ENCODE measurements at places on chromosomes 2 and 18.
A peak's percentile ranks its signal among the peaks of the same experiment; 100 is the strongest.

GRCh38 chr2:213238753-213239495 is 45.3 kb upstream of the SPAG16 start:
- DNase-seq: no peak

DNA sequence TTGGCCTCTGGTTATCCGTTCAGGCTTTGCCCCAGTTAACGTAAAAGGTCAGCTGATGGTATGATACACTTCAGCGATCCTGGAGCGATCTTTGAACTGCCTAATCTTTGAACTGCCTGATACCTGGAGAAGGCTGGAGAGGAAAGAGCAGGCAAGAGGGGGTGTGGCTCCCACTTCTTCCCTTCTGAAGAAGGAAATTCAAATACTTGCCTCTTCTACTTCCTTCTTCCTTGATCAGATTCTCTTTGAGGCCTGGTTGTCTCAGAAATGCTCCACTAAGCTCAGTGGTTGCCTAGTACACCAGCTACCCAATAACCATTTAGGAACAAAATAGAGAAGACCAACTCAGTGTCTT is 619 bp downstream of the GALM start:
- DNase-seq: no peak

GRCh38 chr2:155643056-155643775 is 689.3 kb downstream of the NR4A2 start:
- DNase-seq: no peak

GRCh38 chr2:113850687-113851086 is 39.2 kb upstream of the ACTR3 start:
- DNase-seq: no peak

DNA sequence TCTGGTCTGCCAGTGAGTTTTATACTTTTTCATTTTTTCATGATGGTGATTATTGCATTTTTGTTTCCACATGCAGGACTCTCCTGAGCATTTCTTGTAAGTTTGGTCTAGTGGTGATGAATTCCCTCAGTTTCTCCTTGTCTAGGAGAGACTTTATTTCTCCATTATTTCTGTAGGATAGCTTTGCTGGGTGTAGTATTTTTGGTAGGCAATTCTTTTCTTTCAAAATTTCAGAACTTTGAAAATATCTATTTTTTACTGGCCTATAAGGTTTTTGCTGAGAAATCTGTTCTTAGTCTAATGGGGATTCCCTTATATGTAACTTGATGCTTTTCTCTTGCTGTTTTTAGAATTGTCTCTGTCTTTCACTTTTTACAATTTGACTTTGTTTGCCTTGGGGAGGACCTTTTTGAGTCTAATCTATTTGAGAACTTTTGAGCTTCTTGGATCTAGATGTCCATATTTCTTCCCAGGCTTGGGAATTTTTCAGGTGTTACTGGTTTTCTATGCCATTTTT is 149.1 kb downstream of the UBR3 start:
- DNase-seq: no peak

DNA sequence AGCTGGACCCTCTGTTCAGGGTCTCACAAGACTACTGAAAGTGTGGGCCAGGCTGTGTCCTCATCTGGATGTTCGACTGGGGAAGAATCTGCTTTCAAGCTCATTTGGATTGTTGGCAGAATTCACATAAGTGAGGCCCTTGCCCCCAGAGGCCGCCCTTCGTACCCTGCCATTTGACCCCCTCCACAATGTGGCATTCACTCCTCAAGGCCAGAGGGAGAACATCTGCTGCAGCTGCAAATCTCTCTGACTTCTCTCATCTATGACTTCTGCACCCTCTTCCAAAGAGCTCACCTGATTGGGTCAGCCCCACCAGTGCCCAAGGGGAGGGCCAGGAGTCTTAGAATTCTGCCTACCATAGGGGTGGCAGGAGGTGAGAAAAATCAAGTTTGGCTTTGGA is 3.9 kb upstream of the CNDP2 start:
- DNase-seq: no peak

DNA sequence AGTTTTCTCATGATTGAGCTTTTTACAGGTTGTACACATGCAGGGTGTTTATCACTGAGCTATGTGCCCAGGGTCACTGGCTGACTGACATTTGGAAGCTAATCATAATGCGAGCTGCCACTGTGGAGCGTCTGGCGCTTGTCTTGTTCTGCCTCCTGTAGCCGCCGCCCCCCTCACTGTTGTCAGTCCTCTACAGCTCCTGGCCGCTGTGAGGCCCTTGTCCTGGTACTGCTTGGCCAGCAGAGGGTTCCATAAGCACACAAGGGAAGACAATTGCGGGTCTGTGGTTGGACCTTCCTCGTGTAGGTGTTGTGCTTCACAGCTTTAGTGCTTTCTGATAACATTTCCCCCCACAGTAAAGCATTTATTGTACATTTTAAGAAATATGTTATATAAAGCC is 105.6 kb upstream of the LDLRAD4 start:
- no peak for DNase-seq

DNA sequence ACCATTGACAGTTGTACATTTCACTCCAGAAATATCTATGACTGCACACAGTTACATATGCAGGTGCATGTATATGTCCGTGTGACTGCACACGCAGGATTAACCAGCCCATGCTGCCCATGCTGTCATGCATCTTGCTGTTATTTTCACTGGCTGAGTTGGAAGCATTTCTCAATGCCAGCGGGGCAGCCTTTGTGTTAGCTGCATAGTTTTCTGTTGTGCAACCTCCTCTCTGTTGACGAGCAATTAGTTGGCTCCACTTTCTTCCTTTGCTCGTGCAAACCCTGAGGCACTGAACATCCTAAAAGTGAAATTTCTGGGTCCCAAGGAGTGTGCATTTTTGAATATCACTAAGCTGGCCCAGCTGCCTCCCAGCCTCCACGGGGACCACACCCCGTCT is 133.4 kb upstream of the GLI2 start:
- no peak for DNase-seq

DNA sequence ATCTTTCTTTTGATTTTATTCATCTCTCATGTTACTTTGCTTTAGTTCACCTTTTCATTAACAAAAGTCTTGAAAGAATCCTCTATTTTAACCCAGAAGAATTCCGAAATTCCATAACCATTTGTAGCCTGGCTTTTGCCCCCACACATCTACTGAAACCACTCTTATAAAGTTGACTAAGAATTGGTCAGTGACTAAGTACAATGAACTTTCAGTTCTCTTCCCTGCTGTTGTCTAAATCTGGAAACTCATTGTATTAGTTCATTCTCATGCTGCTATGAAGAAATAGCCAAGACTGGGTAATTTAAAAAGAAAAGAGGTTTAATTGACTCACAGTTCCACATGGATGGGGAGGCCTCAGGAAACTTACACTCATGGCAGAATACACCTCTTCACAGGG is 49.9 kb upstream of the PNPT1 start:
- no peak for DNase-seq

DNA sequence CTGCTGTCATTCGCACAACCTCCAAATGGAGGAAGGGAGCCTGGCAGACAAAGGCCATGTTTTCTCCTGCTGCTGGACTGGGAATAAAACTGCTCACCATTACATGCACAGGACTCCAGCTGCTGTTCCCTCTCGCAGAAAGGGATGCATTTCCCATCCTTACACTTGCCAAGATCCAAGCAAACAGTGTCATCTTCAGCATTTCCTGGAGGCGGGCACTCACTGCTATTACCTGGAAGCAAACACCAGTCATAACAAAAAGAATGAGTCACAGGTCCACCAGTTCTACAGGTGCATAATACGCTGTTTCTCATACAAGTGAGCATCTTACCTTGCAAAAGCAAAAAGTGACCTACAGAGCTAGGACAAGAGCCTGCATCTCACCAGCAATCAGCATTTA is 22.7 kb downstream of the IAH1 start:
- no peak for DNase-seq

GRCh38 chr2:126644630-126645191 is 11.2 kb upstream of the GYPC start:
- DNase-seq: no peak

- no peak for DNase-seq
Measured at GRCh38 chr2:25310965-25311864, 30.5 kb downstream of the DNMT3A start.

DNA sequence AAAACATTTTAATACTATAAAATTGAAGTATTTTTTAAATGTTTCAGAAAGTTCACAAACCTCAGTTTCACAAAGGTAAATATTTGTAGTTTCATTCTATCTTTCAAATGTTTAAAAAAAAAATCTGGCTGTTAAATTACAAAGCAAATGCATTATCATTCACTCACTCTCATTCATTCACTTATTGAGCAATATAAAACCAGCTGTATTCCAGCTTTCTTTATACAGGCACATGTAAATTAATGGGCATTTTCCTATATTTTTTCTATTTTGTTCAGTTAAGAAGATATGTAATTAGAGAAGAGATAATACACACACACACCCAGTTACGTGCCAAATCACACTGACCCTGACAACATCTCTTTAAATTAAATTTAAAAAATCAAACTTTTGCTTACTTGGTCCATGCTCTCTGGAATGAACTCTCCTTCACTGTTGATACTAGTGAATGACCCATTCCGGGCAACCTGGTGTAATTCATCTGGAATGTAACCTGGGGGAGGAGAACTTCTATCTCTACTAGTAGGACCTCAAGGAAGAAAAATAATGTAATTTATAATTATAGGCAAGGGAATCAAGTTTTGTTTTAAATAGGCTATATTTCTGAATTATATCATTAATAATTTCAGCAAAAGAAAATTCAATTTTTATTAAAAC is 32.5 kb upstream of the ERCC3 start:
- no peak for DNase-seq

DNA sequence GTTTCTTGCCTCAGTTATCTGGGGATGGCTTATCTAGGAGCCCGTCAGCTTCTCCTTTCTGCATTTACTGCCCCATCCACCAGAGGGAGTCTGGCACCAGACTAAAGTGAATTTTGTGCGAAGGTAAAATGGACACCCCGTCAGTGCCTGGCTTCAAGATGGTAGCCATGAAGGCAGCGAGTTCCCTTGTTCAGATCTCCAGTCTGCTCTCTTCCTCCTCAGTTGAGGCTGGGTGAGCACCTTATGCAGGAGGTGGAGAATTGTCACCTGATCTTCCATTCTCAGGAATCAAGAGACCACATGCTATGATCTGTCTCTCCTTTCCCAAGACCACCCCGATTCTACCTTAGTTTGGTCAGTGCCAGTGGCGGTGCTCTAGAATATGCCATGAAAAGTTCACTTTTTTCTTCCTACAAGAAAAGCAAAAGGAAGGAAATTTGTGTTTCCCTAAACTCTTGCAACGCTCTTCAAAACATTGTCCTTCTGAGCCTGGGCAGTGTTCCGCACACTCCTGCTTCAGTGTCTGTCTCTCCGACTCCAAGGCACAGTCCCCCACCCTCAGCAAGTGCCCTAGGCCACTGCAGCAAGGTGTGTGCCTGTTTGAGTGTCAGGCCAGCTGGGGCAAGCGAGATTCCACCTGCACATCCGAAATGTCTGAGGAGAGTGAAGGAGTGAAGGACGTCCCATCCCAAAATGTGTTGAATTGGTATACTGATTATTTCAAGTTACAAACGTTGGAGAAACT is 168.6 kb downstream of the SS18 start:
- DNase-seq: no peak

GRCh38 chr2:50535971-50536759 is 495.8 kb downstream of the NRXN1 start:
- no peak for DNase-seq

DNA sequence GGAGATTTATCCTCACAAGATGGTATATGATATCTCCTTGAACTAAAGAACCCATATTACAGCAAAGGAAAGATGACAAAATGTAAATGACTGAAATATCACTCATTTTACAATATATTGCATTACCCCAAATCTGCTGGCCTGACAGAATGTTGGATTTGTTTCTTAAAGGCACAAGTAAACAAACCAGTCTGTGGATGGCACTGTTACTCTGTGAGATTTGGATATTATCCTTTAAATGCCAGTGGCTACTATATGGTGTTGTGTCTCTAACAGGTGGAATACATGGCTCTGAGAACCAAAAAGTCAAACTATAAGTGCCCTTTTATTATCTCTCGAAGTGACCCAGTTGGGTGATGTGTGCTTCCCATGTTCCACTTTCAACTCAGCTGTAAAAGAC is 125.7 kb downstream of the PDE1A start:
- no peak for DNase-seq

DNA sequence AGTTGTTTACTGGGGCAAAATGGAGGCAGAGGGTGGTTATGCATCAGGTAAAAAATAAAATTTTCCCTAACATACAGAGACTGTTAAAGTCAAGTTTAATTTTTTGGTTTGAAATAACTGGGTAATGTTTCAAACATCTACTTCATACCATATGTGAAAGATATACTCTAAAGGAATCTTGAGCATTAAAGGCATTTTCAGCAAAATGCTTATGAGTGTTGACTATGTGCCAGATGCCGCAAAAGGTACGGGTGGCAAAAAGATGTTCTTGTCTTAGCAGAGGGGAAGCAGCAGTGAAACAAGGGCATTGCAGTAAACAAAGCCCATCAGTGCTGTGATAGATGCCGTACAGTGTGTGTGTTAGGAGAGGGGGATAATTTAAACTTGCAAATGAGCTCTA is 263.1 kb upstream of the ID2 start:
- DNase-seq: no peak

DNA sequence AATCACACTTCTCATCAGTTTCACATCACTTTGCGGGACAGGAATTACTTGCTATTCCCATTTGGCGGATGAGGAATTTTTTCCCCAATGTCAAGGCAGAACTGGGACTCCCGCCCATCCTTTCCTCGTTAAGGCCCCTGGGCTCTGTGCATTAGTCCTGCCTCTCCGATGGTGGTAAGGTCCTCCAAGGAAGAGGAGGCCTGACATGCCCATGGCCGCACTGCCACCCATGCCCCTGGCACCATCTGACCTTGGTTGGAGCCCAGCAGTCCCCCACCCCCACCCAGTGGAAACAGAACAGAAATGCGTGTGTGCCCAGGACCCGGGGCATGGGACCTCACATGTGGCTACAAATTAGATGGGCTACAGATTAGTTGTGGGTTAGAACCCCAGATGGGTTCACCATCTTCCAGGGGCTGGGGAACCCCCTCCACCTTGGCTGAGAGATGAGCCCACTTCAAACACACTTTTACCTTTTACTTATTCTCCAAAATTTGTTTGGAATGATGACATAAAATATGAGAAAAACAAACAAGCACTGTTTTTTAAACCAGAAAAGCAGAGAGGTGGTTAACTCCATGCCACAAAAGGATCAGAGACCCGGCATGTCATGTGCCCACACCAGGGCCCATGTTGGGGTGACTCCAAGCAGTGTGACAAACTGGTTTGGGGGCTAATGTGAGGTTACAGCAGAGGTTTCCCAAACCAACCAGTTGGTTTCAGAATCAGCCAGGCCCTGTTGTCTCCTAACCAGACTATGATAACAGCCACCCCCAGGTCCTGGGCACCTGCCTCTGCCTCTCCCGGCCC is 11.0 kb upstream of the DUSP2 start:
- peak; percentile 45 for DNase-seq

- DNase-seq: no peak
Measured at GRCh38 chr2:71671895-71672825, 218.8 kb downstream of the DYSF start.

DNA sequence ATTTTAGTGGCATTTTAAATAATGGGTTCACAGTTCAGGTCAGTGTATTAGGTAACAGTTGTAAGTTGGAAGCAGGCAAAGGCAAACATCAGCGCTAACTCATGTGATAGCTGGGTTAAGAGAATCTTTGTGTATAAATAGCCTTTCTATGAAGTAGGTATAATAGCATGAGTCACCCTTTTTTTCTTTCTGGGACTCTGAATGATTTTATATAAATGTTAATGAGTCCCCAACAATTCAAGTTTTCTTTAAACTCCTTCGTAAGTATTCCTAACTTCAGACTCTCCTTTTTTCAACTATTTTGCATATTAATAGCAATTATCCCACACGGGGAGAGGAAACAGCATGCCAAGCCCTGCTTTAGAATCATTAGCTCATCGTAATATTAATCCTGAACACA is 384.3 kb downstream of the PIK3C3 start:
- DNase-seq: no peak
